ENCODE measurements at places on chromosomes 6 and 20.

GRCh38 chr6:137792160-137793033 lies 74.7 kb upstream of the TNFAIP3 start:
- DNase-seq = no peak

DNA sequence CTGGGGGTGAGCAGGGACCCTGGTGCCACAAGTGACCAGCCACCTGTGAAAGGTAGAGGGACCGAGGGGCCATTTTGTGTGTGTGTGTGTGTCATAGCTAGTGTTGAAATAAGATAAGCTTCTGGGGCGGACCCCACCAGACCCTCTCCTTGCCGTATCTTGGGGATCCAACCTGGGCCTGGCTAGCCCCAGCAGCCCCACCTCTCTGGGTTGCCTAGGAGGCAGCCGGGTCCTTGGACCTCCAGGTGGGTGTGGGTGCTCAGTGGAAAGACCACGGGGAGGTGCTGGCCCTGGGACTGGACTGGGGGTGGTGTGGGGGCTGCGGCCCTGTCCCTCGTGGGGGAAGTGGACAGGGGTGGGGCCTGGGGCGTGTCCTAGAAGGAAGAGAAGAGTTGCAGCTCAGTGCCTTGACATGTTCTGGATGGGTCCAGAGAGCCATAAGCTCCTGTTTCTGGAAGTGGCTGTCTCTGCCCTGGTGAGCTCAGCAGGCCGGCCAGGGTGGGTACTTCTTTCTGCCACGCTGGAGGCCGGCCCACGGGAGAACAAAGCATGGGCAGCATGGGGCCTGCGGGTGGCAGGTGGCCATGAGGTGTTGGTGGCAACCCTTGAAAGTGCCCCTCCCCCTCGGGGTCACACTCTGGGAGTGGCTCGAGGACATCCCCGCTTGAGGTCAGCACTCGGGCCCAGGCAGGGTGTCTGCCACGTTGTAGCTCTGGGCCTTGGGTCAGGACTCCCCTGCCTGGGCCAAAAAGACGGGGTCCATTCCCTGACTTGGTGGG lies 8.4 kb downstream of the RBBP8NL start:
- no peak for DNase-seq

GRCh38 chr6:34390531-34391472 lies 1.7 kb downstream of the NUDT3 start:
- no peak for DNase-seq

- DNase-seq = no peak
Observed at GRCh38 chr6:29071831-29072723, 15.0 kb downstream of the OR2B3 start.

DNA sequence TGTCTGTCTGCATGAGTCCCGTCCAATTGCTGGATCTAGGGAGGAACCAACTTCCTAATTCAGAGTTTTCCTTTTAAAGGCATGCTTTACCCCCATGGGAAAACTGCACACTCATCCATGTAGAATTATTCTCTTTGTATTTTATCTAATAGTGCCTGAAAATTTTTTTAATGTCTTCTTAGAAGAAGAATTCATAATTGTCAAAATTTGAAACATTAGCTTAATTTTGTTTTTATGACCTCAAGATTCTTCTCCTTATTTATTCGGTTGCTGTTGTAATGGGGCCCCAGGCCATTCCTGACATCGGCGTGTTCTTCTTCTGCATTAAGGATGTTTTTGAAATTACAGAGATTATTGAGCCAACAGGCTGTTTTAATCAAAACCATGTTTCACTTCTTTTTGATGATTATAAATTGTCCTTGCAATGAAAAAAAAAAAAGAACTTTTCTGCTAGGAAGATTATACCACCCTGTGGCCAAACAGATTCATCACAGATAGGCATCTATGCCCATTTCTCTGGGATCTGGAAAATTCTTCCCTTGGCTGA lies 100.3 kb downstream of the ZNF217 start:
- DNase-seq = no peak

GRCh38 chr20:36919715-36920333 lies 31.7 kb downstream of the SAMHD1 start:
- DNase-seq = no peak

DNA sequence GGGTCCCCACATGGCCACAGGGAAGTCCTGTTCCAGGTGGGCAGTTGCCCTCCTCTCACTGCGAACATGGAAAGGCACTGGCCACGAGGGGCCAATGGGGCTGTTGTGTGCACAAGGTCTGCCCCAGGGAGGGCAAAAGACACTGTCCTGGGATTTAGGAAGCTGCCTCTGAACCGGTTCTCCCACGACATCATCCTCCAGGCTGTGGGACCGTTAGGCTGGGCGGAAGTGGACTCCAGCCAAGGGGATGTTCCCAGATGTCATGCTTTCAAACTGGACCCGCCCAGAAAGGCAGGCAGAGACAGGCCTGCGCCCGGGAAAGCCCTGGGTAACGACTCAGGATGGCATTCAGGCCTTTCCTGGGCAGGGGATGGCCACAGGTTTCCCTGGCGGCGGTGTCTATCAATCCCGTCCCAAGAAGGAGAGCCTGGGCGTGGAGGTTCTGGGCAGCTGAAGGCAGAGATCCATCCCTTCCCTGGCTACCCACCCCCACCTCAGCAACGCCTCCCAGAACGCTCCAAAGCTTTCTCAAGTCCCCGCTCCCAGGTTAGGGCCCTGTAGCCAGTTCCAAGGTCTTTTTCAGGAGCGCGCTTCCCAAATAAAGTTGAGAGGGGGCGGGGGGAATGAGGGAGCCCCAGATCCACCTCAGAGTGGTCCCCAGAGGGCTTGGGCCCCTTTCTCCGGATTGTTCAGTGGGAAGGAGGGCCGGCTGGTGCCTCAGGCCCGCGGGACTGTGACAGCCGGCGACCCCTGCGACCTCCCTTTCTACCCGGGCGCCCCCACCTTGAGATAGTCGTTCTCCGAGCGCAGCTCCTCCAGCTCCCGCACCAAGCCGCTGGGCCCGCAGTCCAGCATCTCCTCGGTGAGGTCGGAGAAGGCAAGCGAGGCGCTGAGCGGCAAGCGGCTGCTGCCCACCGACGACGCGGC lies 13.8 kb upstream of the TLDC2 start:
- DNase-seq = no peak

- no peak for DNase-seq
Observed at GRCh38 chr6:168355716-168356522, 36.3 kb upstream of the DACT2 start.

Measured in activated CD4-positive, CD25-positive, alpha-beta regulatory T cell treated with anti-CD3 and anti-CD28 coated beads, Interleukin-2, amount 50 U/mL, for 72 hours (primary cell).